ENCODE measurements at places on chromosomes 3 and 15. TPM values are rescaled to one million over a fixed set of nuclear protein-coding genes. Genes with fewer than 3 reads are reported as not detected.

DNA sequence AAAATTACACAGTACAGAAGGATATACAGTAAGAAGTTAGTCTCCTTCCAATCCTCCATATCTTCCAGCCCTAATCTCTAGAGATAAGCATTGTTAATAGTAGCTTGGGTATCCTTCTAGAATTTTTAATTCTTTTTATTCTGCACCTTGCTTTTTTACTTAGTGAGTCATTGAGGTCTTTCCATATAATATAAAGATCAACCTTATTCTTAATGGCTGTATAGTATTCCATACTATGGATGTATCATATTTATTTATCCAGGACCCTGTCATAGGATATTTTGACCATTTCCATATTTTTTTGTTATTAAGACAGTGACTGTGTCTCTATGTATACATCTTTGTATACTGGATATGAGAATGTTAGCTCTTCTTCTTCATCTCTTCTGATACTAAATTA is 36.3 kb upstream of the SKOR1 start:
- DNase-seq = no peak

GRCh38 chr3:5093731-5094130 is 28.4 kb upstream of the ARL8B start:
- DNase-seq = no peak

DNA sequence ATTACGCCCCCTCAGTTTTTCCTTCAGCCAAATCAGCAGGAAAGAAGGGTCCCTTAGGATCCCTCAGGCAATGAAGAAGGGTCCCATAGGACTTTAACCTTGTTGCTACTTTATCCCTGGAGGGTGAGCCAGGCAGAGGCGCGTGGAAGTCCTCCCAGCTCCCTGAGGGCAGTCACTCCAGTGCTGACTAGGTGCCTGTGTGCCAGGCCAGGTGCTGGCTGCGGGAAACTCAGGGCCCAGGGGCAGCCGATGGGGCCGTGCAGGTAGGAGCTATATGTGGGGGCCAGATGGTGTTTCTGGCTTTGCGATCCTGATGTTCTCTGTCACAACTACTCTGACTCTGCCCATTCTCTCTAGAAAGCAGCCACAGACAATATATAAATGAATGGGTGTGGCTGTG is 42.8 kb upstream of the IQSEC1 start:
- no peak for DNase-seq

DNA sequence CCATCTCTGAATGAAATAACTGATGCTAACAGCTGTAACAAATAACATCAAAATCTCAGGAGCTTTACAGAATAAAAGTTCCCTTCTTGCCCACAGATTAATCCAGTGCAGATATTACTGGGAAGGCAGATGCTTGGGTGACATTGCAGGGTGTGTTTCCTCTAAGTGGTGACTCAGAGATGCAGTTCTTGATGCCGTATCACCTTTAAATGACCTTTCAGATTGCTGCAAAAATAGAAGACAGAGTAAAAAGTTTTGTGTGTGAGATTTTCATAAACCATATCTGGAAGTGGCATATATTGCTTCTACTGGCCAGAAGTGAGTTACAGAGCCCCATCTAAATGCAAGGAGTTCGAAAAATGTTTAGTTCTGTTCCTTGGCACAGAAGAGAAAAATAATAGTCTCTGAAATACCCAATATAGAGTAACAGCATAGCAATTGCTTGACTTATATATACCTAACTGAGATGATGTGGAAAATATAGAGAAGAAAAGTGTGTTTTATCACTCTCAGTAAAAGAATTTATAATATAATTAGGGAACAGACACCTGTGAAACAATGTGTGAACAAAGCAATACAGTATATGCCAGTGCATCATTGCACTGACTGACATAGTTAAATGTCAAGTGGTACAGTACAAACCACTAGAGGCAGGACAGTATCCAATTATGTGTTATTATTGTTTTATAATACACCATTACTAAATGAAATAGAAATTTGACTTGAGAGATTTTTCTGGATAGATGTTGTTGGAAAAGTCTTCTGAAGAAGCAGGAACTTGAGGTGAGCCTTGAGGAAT is 430.7 kb upstream of the CBLB start:
- no peak for DNase-seq

DNA sequence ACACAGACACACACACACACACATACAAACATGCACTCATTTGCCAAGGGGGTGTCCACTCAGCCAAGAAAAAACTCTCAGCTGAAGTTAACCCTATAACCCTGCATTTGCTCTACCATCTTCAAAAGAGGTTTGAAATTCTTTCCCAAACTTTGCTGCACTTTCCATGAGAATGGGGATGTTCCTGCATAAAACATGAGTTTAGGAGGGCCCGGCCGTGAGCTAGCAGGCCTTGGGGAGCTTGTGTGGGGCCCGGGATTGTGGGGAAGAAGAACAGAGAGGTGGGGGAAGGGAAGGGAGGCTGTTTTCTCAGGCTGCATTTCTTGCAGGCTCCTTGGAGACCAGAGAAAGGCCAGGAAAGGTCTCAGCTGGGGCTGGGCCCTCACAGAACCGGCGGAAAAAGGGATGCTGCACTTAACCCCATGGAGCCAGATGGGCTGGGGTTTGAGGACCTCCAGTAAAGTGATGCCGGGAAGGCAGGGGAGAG is 40.8 kb downstream of the SEMA5B start:
- DNase-seq = no peak

DNA sequence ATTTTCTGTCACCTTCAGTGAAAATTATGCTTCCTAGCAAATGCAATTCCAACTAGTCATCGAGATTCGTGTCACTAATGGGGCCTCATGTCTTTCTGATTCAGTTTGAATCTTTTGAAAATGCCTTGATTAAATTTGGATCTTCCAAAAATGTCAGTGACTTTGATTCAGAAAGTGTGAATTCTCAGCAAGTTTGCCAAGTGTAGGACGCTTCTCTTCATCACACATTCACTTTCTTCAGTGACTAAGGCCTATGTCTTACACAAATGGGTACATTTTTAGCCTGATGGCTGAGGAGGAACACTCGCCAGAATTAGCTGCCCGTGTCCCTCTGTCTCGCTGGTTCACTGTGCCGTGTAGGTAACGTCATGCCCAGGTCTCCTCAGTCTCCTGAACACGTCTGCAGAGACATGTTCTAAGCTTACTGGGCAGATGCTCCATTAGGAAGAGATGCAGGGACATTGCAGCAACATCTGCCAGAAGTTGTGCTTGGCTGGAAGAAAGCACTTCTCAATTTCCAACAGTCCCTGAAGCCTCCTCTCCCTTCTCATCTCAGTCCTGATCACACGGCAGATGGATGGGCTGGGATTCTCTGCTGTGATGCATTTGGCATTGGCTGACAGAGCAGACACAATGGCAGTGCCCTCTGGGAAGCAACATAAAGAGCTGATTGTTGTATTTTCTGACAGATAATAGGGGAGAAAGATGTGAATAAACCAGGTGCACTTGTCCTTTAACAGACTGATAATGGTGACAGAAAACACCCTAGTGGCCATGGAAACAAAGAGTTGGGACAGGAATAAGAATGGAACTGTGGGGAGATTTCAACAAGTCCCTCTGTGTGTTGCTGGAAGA is 29.1 kb upstream of the LYZL4 start:
- DNase-seq = no peak

DNA sequence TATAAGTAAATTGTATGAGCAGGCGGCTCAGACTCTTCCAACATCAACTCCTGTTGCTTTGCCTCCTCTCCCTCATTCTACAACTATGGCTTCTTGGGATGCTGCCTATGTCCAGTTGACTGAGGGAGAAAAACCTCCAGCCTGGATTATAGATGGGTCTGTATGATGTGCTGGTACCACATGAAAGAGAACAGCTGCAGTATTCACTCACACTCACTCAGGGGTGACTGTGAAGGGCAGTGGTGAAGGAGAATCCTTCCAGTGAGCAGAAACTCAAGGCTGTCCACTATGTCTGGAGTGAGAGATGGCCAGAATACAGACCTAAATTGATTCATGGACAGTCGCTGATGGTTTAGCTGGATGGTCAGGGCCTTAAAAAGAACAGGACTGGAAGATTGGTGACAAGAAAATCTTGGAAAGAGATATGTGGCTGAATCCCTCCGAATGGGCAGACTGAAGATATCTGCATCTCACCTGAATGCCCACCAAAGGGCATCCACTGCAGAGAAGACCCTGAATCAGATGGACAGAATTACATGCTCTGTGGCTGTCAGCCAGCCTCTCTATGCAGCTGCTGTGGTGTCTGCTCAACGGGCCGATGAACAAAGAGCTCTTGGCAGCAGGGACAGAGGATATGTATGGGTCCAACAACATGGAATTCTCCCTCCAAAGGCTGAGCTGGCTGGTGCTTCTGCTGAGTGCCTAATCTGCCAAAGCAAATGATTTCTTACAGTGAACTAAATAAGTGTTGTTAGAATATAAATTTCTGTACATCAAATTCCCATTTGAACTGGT is 1.9 kb upstream of the BCL2L10 start:
- DNase-seq = no peak

DNA sequence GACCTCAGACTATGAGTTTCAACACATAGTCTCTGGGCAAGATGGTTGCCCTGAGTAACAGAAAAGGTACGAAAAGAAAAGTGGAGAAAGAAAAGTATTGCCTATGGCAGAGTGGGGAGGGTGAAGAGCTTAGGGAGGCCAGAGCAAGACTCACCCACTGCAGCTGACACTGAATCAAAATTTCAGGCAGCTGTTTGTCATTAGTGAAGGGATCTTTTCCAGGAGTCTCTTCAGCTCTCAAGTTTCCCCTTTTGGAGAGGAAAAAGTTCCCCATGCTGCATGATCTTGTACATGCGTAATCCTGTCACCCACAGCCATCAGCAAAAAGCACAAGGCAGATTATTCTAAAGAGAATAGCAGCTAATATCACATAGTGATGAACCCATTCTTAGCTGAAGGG is 616.9 kb upstream of the GBE1 start:
- no peak for DNase-seq

DNA sequence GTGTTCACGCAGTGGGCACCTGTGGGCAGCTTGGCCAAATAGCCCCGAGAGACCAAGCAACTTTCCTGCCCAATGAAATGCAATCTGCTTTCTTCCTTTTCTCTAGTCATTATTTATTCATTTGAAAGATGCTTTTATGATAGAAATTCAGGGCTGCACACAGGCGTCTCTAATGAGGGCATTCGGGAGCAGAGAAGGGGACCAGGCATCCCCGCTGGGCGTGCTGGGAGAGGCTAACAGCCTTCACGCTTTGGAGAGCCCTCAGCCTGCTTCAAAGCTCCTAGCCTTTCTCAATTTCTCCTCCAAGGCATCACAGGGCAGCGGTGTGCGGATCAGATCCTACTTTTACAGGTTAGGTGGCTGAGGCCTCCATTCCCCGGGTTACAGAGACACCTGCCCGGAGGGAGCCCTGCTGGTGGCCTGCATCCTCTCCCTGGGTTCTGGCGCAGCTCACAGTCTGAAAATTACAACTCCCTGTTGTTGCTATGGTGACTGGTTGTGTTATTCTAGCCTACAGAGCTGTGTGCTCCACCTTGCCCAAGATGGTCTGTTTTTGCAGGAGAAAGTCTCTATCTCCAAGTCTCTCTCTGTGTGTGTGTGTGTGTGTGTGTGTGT is 21.8 kb upstream of the KLF13 start:
- no peak for DNase-seq

DNA sequence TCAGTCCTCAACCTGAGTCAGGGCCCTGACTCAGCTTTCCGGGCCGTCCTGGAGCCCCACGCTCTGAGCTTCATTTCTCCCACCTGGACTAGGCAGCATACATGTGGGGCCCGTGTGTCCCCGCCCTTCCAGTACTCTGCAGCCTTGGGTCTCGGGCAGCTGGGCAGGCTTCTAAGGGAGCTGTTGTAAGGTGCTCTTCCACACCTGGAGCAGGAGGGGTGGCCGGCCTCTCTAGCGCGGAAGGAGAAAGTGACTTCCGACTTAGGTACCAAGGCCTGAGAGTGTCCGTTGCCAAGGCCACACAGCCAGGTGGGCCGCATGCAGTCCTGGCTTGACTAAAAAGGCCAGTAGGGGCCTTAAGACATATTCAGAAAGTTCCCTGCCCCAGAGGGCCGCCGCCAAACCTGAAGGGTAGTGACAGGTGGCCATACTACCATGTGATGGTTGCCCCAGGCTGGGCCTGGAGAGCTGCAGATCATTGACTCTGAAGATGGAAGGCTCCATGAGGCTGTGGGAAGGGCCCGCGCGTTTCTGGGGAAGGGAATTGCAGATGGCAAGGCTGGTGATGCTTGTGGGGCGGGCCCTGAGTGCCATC is 9.4 kb upstream of the SEMA3B start:
- DNase-seq = no peak

GRCh38 chr3:149352556-149352955 is 19.1 kb upstream of the TM4SF18 start:
- DNase-seq = peak; percentile 50

GRCh38 chr3:138946663-138947494 is at the start of the genes FOXL2 and FOXL2NB:
Gene FOXL2 (minus strand): TSS chr3:138947137. CDS start chr3:138946722, 415 bp downstream.
Gene FOXL2NB (plus strand): TSS chr3:138947217. CDS start chr3:138947365, 148 bp downstream.
- DNase-seq = no peak

- DNase-seq = no peak
Observed at GRCh38 chr3:128469556-128469955, 2.9 kb upstream of the DNAJB8 start.

DNA sequence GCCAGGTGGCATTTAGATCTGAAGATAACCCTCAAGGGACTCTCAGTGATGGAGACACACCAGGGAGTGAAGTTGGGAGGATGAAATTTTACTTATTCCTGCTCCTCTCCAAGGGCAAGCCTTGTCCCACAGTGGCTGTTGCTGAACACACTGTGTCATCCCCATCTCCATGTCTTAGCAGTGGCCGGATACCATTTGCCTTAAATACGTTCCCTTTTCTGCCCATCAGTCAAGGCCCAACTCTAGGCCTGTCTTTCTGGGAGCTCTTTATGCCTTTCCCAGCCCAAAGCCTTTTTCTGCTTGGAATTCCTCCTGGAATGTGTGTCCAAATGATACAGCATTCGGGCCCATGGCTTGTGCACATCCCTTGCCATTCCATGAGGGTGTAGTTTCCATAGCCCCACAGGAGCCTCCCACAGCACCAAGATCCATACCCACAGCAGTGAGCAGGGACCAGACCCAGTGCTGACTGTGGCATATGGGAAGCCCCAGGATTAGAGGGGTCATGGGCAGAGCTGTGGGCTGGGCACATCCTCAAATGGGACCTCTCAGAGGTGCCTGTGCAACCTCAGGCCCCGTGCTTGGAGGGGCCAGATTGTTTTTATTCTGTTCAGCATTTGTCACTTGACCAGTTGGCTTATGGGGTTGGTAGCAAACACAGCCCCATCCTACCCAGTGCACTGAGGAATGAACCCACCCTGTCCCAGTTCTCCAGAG is 63.7 kb upstream of the PRR23C start:
- no peak for DNase-seq

The MUC4 gene
- not detected for total RNA-seq

The ZBTB47 gene
- 87.2 TPM for total RNA-seq

The MIX23 gene
- total RNA-seq = 34.9 TPM

The TBL1XR1 gene
- 58.6 TPM for total RNA-seq

The DAZL gene
- not detected for total RNA-seq

The CPLX3 gene
- not detected for total RNA-seq

The TNFAIP8L3 gene
- total RNA-seq = 0.61 TPM

The MST1R gene
- 0.61 TPM for total RNA-seq

The RNU5B-1 gene
- 12.8 TPM for total RNA-seq

The SLC15A2 gene
- total RNA-seq = 1.8 TPM

The ZCWPW2 gene
- 4.0 TPM for total RNA-seq

The DNAJA4 gene
- total RNA-seq = 241 TPM

All from psoas muscle (tissue), 8 donors.